GM12892 (cell line): ENCODE measurements at places on chromosomes 1 and 21.

GRCh38 chr1:90911353-90911752 lies 110.5 kb downstream of the ZNF644 start:
- DNase-seq, result no peak

DNA sequence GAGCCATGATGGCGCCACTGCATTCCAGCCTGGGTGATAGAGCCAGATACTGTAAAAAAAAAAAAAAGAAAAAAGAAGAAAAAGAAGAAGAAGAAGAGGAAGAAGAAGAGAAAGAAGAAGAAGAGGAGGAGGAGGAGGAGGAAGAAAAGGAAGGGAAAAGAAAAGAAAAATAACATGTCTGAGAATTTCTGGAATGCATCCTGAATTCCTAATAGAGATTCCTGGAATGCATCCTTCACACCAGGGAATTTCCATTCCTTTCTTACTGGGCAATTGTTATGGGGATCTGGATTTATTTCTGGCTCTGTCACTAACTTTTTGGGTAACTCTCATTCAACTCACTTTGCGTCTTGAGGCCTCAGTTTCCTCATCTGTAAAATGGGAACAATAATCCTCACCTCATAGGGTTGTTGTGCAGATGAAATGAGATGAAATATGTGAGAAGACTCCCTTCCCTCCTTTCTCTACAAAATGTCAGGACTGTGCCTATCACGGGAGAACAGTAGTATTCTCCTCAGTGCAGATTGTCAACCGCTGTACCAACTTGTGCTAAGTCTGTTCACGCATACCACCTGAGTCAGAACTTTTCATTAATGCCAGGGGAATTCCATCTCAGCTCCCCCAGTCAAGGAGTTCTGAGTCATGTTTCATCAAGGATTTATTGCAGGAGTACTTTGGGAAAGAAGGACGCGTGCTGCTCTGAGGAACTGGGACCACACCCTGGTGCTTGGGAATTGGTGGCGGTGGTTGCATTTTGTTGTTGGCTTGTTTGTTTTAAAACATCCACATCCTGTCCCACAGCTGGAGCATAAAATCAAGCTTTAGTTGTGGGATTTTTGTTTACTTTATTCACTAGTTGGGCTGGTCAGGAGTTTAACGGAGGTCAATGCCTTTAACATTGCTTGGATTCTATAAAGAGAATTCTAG lies 42.4 kb upstream of the ROR1 start:
- DNase-seq, result no peak

GRCh38 chr1:42735477-42736105 lies 4.4 kb downstream of the CLDN19 start:
- no peak for DNase-seq

- no peak for DNase-seq
Observed at GRCh38 chr1:226001963-226002666, 3.0 kb upstream of the SDE2 start.

GRCh38 chr1:1600861-1601563 lies 1.1 kb upstream of the FNDC10 start:
- DNase-seq, result no peak

- no peak for DNase-seq
Observed at GRCh38 chr1:150564051-150564991, 15.1 kb downstream of the MCL1 start.

GRCh38 chr1:246077476-246077875 lies 429.6 kb downstream of the SMYD3 start:
- no peak for DNase-seq

GRCh38 chr1:91828583-91829281 lies 57.2 kb downstream of the TGFBR3 start:
- no peak for DNase-seq

DNA sequence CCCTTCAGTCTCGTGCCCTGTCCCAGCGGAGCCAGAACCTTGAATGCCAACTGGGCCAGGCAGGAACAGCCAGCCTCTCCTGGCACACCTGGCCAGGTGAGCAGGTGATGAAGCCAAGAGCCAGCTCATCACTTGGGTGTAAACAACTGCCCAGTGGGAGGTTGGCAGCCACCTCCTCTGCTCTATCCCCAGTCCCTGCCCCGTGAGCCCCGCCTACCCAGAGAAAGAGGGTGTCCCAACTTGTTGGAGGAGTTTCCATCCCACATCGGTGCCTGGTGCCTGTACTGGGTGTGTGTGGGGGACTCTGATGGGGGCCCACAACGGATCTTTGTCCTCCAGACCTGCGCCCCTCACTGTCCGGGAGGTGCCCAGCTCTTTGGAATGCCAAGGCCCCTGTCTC lies 17.8 kb upstream of the FAM131C start:
- DNase-seq, result no peak

- no peak for DNase-seq
Observed at GRCh38 chr1:19049128-19049768, 92.8 kb upstream of the IFFO2 start.

DNA sequence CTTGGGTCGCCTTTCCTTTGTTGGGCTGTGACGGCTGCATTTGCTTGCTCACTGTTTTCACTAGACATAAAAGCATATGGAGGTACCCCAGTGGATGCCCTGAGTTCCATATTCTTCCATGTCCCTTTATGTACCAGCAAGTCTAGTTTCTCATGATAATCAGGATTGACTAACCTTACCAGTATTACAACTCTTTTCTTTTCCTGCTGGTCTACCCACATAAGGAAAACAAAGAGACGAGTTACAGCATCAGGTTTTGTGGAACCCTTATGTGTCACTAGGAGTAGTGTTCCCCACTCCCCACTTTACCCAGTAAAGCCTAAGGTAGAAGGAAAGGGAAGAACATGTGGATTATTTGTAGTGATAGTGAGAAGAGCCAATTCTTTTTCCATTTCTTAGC lies 16.4 kb upstream of the CENPF start:
- DNase-seq, result no peak

DNA sequence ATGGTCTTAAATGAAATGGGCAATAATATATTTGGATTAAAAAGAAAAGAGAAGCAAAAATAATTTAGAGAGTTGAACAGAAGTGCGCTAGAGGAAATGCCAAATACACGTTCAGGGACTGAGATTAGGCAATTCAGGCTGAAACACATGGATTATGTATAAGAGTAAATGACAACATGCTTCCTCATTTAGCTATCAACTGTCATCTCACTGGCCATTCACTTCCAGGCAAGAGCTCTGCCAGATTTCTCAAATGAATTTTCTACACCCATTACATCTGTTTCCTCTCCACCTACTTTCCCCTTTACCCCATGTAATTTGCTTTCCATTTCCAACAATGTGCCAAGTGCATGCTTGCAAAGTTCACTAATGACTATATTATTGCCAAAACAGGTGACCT lies 582.4 kb downstream of the LTN1 start:
- no peak for DNase-seq

DNA sequence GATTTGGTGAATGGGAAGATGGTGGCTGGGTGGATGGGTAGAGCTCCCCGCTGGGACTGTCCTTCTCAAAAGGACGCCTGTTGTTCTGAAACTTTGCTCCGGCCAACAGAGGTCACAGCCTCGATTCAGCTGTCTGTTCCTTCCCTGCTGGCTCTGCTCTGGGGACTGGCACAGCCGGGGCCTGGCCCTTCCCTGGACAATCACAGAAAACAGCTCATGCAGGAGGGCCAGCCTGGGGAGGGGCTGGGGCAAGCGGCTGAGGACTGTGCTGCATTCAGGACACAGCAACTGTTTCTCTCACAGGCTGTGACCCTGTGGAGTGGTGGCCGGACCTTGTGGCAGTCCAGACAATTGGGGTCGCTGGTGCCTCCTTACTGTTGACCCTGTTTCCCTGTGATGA lies 110.7 kb upstream of the TMEM51 start:
- no peak for DNase-seq

DNA sequence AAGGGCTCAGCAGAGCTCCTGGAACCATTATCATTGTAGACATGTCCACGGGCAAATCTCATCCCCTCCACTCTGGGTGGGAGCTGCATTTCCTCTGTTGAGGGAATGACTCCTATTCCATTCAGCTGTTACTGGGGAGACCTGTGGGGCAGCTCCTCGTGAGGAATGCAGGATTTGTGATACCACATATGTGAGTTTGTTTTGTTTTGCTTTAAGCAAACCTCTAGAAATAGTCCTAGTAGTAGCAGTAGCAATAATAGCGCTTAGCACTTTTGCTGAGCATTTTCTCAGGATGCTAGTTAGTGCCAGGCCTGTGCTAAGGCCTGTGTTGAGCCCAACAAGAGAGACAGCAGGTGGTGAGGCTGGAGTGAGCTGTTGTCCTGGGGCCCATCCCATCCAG lies 10.8 kb downstream of the OLIG1 start:
- DNase-seq, result no peak

DNA sequence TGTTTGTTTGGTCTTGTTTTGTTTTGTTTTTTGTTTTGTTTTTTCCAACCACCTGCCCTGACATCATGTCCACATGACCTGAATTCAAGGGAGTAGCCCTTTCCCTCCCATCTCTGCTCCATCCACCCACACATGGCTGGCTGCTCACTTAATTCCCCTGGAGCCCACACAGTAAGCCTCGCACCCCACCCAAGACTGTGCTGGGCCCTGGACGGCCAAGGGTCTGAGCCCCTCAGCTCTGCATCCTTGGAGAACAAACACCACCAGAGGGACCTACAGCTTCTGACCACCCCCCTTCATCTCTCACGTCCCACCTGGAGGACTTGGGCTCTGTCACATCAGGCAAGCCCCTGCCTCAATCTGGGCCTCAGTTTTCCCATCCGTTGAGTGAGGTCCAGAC lies 39.1 kb downstream of the MATN1 start:
- DNase-seq, result no peak

- no peak for DNase-seq
Observed at GRCh38 chr1:200473698-200474371, 64.0 kb upstream of the ZNF281 start.

DNA sequence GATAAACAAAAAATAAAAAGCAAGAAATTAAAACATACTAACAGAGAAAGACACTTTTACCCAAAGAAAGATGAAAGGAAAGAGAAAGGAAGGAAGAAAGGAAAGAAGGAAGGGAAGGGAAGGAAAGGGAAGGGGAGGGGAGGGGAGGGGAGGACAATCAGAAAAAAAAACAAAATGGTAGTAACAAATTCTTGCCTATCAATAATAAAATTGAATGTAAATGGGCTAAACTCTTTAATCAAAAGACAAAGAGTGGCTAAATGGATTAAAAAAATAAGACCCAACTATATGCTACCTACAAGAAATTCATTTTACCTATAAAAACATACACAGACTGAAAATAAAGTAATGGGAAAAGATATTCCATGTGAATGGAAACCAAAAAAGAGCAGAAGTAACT lies 372.9 kb upstream of the NFIA start:
- DNase-seq, result no peak

DNA sequence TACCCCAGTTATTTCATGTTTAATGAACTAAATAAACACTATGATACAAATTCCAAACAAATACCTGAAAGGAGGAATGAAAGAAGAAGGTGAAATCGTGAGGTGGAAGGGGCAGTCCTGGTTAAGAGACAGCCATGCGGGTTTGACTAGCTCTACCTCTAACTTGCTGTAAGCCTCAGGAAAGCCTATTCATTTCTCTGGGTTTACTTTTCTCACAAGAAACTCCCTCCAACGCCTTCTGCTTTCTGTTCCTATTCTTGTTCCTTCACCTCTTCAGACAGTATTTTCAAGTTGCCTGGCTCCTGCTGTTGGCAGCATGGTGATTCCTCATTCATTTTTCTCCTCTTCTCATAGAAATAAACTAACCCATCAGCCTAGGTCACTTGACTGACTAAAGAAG lies 92.4 kb downstream of the NTPCR start:
- no peak for DNase-seq

DNA sequence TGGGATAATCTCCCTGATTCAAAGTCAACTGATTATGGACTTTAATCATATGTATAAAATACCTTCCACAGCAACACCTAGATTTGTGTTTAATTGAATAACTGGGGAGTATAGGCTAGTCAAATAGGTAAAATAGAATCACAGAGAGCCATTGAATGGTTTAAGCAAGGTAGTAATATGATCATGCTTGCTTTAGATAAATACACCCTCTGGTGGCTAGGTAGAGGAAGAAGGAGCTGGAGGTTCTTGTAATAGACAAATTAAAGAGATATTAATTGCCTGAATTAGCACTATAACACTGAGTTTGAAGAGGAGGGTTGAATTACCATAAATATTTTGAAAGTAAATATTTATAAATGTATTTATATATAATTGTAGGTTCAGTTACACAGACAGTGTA lies 40.3 kb downstream of the DIRAS3 start:
- no peak for DNase-seq

DNA sequence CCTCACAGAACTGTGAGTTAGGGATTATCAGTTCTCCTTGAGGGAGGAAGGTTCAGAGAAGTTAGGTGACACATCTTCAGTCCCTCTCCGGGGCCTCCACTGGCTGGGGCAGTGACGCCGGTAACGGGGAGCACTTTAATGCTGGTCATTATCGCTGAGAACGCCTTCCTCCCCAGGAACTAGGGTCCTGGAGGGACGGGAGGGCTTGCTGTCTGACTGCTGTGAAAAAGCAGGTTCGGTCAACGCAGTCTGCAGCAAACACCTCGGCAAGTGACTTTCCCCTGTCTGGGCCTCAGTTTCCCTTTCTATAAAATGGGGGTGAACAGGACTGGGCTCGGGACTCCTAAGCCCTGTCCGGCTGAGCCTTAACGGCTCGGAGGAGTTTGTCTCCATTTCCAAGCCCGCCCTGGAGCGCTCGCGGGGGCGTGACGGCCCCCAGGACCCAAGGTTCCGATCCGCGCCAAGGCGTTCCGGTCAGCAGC lies 341 bp upstream of the TMEM61 start:
- DNase-seq, result no peak

GRCh38 chr21:38990424-38990794 lies 184.7 kb downstream of the ETS2 start:
- no peak for DNase-seq

GRCh38 chr1:106876384-106876783 lies 180.1 kb upstream of the PRMT6 start:
- DNase-seq, result no peak

GRCh38 chr1:211318576-211319280 lies 7.9 kb upstream of the TRAF5 start:
- DNase-seq, result no peak
